ENCODE measurements at places on chromosomes 2 and 18.

DNA sequence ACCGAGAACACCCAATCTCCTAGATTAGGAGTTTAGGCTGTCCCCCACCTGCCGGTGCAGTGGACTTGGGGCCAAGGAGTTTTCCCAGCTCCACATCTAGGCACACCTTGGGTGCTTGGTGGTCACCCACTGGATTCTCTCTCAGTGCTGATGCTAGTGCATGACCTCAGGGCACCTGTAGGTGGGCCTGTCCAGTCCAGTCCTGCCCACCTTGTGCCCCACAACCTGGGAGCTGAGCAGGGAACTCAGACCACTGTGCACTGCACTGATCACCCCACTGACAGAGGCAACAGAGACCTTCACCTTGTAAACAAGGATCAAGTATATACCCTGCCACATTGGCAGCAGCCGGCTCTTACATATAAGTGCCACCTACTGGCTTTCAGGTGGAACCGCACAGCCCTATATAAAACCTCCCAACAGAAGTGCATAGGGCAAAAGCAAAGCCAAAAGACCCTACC, 12.7 kb upstream of the CDH19 start:
- no peak overlapping the region for H3K4me3 ChIP-seq
- H3K36me3 ChIP-seq, result no peaks in the 10 kb centered on the region
- no peak for DNase-seq

DNA sequence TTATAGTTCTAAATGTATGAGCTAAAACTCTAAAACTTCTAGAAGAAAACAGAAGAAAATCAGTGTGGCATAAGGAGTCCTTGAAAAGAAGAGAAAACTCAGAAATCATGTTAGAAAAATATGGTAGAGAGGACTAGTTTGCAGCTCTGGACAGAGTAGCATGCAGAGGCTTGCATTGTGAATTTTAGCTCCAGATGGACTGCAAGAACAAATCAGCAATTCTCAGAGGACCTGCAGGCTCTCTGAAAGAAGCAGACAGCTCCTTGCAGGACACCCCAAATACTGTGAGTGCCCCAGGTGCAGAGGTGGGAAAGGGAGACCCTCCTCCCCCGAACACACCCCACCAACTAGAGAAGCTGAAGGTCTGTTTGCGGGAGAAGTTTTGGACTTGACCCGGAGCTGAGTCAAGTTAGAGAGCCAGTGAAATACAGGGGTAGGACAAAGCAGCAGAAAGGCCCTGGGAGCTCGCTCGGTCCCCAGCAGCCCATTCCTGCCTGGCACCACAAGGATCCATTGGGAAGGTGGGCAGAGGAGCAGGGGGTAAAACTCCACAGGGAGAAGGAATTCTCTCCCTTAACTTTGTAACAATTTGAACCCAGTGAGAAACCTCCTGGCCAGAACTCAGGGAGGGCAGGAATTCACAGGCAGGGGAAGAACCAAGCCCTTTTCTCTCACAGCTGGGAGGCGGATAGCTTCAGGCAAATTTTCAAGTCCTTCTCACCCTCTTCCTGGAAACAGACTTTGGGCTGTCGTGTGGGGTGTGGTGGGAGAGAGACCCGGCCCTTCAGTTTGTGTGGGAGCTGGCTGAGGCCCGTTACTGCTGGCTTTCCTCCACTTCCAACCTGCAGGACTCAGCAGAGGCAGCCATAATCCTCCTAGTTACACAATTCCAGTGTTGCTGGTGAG, 216.2 kb upstream of the SLC35G4 start:
- DNase-seq, result no peak
- no peak overlapping the region for H3K4me3 ChIP-seq
- no peak overlapping the region for H3K27ac ChIP-seq
- H3K4me1 ChIP-seq, result no peaks in the 10 kb centered on the region
- H3K27me3 ChIP-seq, result no peaks in the 10 kb centered on the region

DNA sequence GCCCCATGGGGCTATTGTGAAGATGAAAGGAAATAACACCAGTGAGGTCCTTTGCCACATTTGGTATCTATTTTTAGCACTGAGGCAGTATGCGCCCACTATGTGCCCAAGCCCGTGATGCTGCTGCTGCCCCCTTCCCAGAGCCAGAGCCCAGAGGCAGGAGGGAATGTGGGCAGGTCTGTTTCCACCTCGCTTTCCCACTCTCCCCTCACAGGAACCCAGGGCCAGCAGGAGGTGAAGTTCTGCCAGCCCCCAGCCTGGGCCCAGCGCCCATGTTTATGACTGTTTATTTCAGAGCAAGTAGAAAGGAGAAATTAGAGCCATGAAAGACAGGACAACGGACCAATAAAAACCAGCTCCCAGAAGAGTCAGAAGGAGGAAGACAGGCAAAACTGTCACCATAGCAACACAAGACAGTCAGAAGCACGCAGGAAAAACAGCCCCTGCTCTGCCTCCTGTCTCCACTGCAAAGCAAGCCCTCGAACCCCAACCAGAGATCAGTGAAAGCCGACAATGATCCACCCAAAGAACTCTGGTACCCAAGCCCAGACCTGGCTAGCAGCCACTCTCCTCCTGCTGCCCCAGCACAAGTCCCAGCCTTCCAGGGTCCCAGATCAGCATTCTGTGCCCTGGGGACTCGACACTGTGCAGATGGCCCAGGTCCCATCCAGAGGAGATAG, 1.4 kb downstream of the CYRIA start:
- peak; percentile 85 for DNase-seq
- peak overlapping the region; percentile 86 for H3K27ac ChIP-seq
- peaks cover 19% of the 10 kb centered on the region for H3K27me3 ChIP-seq
- H3K4me1 ChIP-seq, result peaks cover 54% of the 10 kb centered on the region

GRCh38 chr2:99862566-99862965, 279.8 kb downstream of the AFF3 start:
- no peak for DNase-seq
- H3K27me3 ChIP-seq, result no peaks in the 10 kb centered on the region
- H3K36me3 ChIP-seq, result no peaks in the 10 kb centered on the region
- no peak overlapping the region for H3K4me3 ChIP-seq

- H3K27ac ChIP-seq, result no peak overlapping the region
- peaks cover 14% of the 10 kb centered on the region for H3K4me1 ChIP-seq
- DNase-seq, result no peak
- no peak overlapping the region for H3K4me3 ChIP-seq
Observed at GRCh38 chr2:19476327-19476726, 117.9 kb upstream of the OSR1 start.

- no peaks in the 10 kb centered on the region for H3K36me3 ChIP-seq
- no peak overlapping the region for H3K4me3 ChIP-seq
- H3K27ac ChIP-seq, result no peak overlapping the region
- H3K4me1 ChIP-seq, result no peaks in the 10 kb centered on the region
Observed at GRCh38 chr2:182649316-182649715, 66.7 kb upstream of the DNAJC10 start.

Measured in spleen (tissue), 13 donors.